ENCODE measurements at places on chromosomes 5 and 9.

GRCh38 chr5:179271821-179272325 is 73.4 kb downstream of the ADAMTS2 start:
- H3K36me3 ChIP-seq, result no peaks in the 10 kb centered on the region
- peaks cover 23% of the 10 kb centered on the region for H3K27me3 ChIP-seq
- H3K4me3 ChIP-seq, result no peak overlapping the region
- H3K27ac ChIP-seq, result no peak overlapping the region
- no peak for DNase-seq
- H3K4me1 ChIP-seq, result no peaks in the 10 kb centered on the region

- H3K27me3 ChIP-seq, result no peaks in the 10 kb centered on the region
- DNase-seq, result no peak
- no peak overlapping the region for H3K4me3 ChIP-seq
- no peaks in the 10 kb centered on the region for H3K4me1 ChIP-seq
- no peaks in the 10 kb centered on the region for H3K36me3 ChIP-seq
- no peak overlapping the region for H3K27ac ChIP-seq
These were observed 1217.0 kb upstream of the DMAC1 start for GRCh38 chr9:9016597-9016996.

- no peak overlapping the region for H3K27ac ChIP-seq
- no peak overlapping the region for H3K4me3 ChIP-seq
- H3K4me1 ChIP-seq, result peaks cover 6% of the 10 kb centered on the region
- no peaks in the 10 kb centered on the region for H3K27me3 ChIP-seq
These were observed 57.3 kb downstream of the ZFR start for GRCh38 chr5:32387211-32387610.

DNA sequence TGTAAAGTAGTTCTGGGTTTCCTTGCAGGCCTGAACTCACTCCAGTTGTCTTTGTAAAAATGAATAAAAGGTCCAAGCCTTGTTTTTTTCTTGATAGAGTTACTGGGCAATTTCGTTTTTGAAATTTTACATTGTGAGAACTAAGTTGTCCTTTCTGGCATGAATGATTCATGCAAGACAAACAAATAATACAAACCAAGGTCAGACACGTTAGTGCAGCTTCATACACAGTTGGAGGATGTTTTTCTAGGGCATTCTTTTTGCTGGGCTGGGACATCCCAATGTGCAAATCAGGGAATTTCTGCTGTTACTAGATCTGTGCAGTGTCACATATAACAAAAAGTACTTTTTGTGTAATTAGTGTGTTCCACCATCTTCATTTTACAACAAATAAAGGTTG is 96.0 kb downstream of the MEGF10 start:
- no peak overlapping the region for H3K4me3 ChIP-seq
- H3K27ac ChIP-seq, result no peak overlapping the region
- no peaks in the 10 kb centered on the region for H3K4me1 ChIP-seq
- H3K27me3 ChIP-seq, result peaks cover 25% of the 10 kb centered on the region
- no peaks in the 10 kb centered on the region for H3K36me3 ChIP-seq
- DNase-seq, result no peak

DNA sequence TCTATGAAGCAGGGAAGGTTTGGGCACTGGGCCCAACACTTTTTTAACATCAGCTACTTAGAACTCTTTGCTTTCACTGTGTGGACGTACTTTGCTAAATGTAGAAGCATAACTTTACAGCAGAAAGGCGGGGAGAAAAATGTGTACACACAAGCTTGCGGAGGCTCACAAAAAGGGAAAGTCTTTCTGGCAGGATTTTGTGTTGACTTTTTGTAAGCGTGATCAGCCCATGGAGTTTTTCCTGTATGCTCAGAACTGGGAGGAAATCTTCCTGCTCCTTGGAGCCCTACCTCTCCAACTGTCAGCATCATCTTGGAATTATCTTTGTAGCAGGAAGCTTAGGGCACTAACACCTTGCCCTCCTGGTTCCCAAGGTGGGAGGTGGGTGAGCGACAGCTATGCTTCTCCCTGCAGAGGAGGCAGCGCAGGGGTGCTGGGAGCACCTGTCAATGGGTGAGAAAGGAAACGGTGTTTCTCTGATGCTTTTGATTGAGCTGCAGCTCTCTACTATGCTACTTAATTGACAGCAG is 321.9 kb downstream of the GADD45G start:
- no peak for DNase-seq
- H3K27ac ChIP-seq, result no peak overlapping the region
- no peak overlapping the region for H3K4me3 ChIP-seq

DNA sequence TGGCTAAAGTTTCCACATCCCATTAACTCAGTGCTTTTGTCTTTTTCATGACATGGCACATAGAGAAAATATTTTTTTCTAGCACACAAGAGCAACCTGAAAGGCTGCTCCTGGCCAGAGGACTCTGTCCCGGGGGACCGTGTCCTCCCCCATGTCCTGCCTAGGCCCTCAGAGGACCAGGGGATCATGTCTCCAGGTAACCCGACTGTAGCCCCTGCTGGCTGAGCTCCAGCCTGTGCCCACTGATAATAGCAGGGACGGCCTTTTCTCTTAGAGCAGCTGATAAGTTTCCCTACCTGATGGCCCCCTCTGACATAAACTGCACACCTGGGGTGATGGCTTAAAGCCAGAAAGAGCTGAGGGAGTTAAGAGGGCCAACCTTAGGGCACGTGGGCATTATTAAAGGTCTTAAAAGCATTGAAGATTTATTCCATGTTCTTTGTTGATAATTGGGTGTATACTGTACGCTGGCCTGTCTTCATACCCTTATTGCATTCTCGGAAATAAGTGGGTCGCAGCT is 5.9 kb downstream of the HDHD3 start:
- H3K4me3 ChIP-seq, result no peak overlapping the region
- no peak for DNase-seq
- peaks cover 12% of the 10 kb centered on the region for H3K4me1 ChIP-seq
- H3K36me3 ChIP-seq, result peaks cover 10% of the 10 kb centered on the region
- H3K27me3 ChIP-seq, result no peaks in the 10 kb centered on the region
- H3K27ac ChIP-seq, result no peak overlapping the region
